ENCODE measurements at places on chromosomes 12 and 14.

GRCh38 chr12:105736498-105736897, 402.3 kb downstream of the NUAK1 start:
- no peak for DNase-seq

GRCh38 chr12:48193623-48194022, 9.5 kb downstream of the OR10AD1 start:
- DNase-seq, result no peak

- DNase-seq, result no peak
Measured at GRCh38 chr12:23350808-23351207, 598.7 kb downstream of the SOX5 start.

DNA sequence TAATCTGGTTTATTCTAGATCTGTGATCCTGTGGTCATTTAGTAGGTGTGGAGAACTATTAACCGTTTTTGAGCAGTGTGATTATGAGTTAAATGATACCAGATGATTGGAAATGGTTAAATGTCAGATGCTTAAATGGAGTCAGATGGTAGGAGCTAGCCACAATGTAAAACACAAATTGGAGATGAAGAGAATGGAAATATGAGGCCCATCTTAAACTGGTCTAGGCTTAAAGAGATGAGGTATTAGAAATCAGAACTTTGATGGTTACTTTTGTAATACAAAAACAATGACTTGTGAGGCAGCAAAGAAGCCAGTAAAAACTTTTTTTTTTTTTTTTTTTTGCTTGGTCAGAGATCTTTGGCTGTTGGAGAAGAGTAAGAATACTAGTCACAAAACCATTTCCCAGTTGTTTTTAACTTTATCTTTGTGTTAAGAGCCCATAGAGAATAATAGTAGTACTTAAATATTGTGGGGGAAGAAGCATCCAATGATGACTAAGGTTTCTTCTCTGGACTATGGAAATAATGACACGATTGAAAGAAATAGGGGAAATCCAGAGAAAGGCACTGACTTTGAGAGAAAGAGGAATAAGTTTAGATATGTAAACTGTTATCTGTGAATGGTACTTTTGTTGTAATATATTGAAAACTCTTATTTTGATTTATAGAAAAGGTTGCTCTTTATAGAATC, 95.9 kb downstream of the WNK1 start:
- no peak for DNase-seq

GRCh38 chr12:108835860-108836634, 21.3 kb downstream of the SSH1 start:
- DNase-seq, result no peak

DNA sequence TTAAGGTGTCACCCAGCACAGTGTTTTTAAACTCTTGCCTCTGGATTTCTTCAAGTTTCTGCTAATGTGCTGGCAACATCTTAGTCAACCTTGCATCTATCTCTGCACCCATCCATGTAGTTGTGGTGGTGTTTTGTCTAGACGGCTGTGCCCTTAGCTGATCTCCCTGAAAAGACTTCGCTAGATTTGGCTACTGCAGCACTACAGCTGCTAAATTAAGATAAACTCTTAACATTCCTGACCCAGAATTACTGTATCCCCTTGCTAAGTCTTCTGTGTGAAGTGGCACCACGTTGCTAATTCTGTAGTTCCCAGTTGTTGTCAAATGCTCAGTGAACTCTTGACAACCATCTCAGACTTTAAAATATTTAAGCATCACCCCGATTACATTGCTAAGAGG, 66.8 kb downstream of the SRGAP1 start:
- DNase-seq, result no peak

DNA sequence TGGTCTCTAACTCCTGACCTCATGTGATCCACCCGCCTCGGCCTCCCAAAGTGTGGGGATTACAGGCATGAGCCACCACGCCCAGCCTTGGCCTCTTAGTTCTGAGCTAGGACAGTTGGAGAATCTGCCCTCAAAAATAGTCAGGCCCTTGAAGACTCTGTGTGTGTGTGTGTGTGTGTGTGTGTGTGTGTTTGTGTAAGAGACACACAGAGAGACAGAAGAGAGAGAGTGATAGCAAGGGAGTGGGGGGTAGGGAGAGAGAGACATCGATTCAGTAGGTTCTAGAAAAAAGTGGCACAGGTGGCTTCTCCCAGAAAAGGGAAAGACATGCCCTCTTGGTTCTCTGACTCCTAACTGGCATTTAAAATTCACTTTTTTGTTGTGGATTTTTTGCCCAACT, 5.4 kb downstream of the HNF1A start:
- no peak for DNase-seq

DNA sequence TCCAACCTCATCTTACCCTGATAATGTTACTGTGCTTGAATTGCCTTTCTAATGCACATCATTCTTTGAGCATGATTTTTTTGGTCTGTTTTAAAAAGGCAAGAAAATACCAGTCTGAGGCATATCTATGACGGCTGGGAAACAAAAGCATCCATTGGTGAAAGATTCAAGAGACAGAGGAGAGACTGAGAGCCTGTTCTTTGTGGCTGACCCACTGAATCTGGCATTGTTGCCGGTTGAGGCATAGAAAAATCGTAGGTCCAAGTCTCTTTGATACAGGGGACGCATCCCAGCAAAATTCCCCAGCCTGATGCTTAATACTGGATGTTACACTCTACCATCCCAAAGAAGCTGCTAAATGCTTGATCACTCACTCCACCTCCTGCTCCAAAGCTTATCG, 2.9 kb upstream of the KLHL42 start:
- no peak for DNase-seq

- DNase-seq, result no peak
Measured at GRCh38 chr12:124888260-124888659, 24.6 kb upstream of the SCARB1 start.

DNA sequence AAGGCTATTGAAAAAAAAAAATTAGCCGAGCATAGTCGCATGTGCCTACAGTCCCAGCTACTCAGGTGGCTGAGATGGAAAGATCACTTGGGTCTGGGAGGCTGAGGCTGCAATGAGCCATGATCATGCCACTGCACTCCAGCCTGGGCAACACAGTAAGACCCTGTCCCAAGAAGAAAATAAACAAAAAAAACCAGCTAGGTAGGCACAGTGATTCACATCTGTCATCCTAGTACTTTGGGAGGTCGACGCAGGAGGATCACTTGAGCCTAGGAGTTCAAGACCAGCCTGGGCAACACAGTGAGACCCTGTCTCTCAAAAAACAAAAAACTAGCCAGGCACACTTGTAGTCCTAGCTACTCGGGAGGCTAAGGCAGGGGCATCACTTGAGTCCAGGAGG, 8.2 kb downstream of the SARNP start:
- DNase-seq, result no peak

Data from effector memory CD8-positive, alpha-beta T cell (primary cell).